AG08395 (cell line): ENCODE measurements at places on chromosomes 12 and 14.

GRCh38 chr14:75138492-75138891, 11.6 kb upstream of the NEK9 start:
- no peak for DNase-seq

DNA sequence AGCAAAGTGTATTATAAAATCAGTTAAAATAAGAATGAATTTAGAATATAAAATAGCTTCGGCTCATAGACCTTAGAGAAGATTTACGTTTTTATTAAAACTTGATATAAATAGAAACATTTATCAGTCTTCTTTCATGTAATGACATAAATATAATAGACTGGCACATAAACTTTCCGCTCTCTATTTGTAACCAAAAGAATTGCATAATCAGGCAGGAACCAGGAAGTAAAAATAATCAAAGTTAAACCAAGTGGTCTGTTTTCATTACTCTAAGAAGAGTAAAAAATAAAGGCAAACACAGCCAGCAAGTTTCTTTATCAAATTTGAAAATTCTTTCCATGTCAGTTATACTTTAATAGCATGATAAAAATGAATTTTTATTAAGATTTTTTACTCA, 46.3 kb upstream of the ATP2A2 start:
- no peak for DNase-seq

DNA sequence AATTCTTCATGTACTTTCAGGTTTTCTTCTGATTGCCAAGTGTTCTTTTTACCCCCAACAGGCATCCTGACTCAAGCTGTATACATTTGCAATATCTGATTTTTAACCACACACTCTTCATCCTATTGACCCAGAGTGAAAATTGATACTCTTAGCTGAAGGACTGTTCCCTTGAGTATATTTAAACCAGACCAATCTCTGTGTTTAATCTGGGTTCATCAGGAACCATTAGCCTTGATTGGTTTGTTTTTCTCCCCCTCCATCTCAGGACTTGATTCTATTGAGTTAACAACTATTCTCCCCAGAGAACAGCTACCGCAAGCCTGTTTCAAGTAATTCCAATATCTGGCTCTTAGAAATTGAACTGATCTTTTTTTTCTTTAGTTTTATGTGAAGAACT, 222.3 kb upstream of the NOVA1 start:
- no peak for DNase-seq

DNA sequence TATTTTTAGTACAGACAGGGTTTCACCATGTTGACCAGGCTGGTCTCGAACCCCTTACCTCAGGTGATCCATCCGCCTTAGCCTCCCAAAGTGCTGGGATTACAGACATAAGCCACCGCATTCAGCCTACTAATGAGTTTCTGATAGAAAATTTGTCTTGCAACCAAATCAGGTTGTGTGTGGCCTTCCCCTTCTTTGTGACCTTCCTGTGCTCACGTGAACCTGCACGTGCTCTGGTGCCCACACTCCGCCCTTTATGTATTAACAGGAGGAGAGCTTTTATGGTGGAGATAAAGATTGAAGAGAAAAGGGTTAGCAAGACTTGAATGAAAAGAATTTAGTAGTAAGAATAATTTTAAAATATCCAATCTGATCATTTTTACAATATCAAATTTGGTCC, 343.5 kb upstream of the TMEM132C start:
- no peak for DNase-seq

- DNase-seq: peak; percentile 87
Observed at GRCh38 chr12:112419297-112420133, 768 bp downstream of the PTPN11 start.

DNA sequence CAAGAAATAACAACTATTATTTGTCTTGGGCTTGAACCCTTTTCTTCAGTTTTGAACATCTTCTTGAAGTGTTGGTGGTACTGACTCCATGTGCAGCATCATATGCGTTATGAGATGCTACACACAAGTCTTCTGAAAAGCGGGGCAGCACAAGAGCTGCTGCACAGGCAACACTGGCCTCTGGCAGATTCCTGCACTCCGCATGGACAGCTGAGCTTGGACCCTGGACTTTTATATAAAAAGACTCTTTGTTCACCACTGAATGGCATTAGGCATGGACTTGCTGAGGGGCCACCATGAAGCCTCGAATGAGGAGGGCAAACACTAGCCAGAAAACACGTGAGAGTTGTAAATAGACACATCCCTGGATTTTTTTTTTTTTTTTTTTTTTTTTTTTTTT, 210.8 kb upstream of the NPAS3 start:
- no peak for DNase-seq

- DNase-seq: peak; percentile 8
Observed at GRCh38 chr12:54262403-54262925, 17.5 kb downstream of the CBX5 start.

DNA sequence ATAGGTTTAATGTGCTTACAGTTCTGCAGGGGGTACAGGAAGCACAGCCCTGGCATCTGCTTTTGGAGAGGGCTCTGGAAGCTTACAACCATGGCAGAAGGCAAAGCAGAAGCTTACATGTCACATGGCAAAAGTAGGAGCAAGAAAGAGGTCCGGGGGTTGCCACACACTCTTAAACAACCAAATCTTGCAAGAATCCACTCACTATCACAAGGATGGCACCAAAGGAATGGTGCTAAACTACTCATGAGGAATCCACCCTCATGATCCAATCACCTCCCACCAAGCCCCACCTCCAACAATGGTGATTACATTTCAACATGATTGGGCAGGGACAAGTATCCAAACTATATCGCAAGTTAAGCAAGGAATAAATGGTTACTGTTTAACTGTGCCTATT, 255.8 kb upstream of the AVPR1A start:
- DNase-seq: no peak

DNA sequence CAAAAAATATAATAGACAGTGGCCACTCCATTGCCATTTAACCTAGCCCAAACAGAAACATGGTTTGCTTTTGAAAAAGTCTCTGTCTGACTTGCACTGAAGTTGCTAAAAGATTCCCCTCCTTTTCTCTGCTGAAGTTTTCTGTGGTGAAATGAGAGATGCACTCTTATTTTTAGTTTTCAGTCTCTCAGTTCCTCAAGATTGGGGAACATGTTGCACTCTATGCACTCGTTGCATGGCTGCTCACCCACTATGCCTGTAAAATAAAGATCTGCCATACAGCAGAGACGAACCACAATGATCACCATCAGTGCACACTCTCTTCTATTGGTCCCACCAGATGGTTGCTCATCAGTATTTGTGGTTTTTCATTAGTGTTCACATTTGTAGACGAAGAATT, 13.1 kb upstream of the DAAM1 start:
- no peak for DNase-seq

DNA sequence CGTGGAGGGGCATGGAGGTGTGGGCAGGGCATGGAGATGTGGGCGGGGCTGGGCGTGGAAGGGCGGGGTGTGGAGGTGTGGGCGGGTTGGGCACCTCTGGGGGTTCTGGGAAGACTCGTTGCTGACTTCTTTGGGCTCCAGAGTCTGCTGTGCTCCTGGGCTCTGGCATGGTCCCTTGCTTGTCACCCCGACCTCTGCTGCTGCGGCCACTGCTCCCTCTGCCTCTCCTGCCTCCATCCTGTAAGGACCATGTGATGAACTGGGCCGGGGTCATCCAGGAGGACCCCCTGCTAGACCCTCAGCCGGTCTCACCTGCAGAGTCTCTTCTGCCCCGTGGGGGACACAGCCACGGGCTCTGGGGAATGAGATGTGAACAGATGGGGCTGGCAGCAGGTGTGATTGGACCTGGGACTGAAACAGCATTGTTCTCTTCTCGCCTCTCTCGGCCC, 15.3 kb downstream of the NOC4L start:
- no peak for DNase-seq

DNA sequence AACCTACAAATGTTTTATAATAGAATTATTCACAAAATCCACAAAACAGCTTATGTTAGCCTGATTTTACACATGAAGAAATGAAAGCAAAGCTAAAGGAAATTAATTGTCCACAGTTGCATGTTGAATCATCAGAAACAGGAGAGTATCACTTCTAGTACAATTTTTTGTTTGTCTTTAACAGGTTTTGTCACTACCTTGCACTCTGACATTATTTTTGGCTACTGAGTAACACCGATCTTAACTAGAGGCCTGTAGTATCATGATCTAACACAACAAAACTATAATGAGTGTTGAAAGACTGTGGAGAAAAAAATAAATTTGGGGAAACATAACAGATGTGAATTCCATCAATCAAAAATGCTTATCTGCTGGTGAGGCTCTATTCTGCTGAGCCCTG, 60.1 kb downstream of the TAOK3 start:
- no peak for DNase-seq

DNA sequence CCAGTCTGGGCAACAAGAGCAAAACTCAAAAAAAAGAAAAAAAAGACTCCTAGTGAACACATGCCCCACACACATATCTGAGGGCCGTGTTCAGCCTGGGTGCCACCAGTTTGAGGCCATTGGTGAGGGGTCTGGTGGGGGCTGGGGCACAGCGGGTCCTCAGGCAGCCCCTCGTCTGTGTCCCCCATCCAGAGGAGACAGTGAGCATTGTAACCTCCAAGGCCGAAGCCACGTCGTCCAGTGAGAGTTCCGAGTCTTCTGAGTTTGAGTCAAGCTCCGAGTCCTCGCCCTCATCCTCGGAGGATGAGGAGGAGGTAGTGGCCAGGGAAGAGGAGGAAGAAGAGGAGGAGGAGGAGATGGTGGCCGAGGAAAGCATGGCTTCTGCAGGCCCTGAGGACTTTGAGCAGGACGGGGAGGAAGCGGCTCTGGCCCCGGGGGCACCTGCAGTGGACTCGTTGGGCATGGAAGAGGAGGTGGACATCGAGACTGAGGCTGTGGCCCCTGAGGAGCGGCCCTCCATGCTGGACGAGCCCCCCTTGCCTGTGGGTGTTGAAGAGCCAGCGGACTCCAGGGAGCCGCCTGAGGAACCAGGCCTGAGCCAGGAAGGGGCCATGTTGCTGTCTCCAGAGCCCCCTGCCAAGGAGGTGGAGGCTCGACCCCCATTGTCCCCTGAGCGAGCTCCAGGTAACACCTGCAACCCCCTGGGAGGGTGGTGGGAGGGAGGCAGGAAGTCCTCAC, 15.6 kb downstream of the SETD1B start:
- no peak for DNase-seq

DNA sequence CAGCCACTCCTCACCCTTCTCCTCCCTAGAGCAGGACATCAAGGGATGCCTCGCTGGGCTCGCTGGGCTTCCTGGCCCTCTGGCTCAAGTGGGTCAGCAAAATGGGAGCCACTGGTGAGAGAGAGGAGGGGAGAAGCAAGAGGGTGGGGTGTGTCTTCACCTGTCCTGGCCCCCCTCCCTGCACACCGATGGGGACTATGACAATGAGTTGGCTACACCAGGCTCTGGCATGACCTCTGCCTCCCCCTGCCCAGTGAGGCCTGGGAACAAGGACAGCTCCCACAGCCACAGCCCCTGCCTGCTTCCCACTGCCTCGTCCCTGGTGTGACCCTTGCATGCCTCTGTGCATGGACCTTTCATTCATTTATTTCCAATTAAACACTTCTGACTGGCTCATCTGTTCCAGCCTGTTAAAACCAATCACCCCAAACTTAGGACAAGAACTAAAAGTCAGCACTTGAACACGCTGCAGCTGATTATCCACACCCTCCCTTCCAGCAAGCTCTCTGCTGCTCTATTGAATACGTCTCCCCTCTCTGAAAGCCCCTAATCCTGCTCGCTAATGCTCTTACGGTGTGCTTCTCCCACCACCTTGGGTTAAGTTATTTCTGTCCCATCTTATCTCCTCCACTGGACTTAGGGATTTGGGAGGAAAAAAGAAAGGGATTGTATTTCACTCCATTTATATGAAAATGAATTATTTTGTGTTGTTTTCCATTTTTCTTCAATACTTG, 5.8 kb upstream of the PPP2R5C start:
- no peak for DNase-seq

DNA sequence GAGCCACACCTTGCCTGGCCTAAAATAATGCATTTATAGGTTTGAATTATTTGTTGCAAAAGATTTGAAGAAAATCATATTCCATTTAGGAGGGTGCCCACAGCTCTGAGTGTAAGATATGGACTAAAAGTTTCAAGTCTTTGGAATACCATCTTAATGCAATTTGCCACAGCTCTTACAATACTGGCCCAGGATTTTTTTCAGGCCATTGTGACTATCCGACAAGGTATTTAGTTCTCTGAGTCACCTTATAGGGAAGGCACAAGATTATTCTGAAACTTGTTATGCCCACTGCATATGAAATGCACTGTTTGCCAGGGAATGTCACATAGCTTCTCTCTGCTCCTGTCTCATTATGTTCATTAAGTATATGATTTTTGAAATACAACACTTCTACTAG, 29.6 kb upstream of the SLC6A13 start:
- DNase-seq: peak; percentile 10

- no peak for DNase-seq
Observed at GRCh38 chr12:2543801-2544200, 251.0 kb upstream of the FKBP4 start.

DNA sequence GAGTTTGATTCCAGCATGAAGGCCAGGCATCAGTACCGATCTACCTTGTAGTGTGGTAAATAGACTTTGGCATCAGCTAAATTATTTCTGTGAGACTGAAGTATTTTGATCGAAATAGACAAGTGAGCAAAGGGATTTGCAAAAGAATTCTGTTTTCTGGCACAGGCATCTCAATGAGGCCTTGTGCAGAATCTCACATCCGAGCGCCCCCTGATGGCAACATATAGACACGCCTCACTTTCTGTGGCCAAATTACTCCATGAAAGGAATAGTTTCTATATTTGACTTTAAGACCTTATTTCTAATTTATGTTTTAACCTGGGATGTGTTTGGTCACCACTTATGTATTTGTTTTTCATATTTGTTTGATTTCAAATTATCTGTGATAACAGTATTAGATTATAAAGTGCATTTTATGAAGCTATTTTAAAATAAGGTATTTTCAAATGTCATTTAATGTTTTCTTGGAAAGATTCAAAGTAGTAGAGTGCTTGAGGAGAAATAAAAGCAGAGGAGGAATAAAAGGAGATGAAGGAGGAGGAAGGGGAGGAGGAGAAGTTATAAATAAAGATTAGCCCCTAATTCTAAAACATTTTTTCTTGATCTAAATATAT, 731.9 kb downstream of the NRXN3 start:
- DNase-seq: no peak

GRCh38 chr14:68651652-68652432, 141.0 kb downstream of the ZFP36L1 start:
- peak; percentile 40 for DNase-seq

GRCh38 chr14:24297190-24297964, 2.2 kb downstream of the DHRS1 start:
- DNase-seq: no peak

DNA sequence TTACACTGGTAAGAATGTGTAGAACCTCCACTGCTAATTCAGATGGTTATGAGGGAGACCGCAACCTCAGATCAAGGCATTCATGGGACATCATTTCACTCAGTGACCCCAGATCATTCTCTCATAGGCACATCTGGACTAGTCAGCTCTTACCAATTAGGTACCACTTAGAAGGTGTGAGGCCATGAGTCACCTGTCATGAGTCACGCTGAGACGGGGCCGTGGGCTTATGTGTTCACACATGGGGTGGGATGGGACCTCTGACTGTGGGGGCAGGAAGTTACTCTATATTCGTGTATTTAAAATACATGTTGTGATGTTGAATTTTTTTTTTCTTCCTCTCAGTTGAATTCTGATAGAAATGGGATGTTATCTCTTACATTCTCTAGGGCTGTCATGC, 55.9 kb downstream of the CCDC92 start:
- DNase-seq: no peak
